ENCODE measurements at places on chromosomes 3 and 15.
A peak's percentile ranks its signal among the peaks of the same experiment; 100 is the strongest.

DNA sequence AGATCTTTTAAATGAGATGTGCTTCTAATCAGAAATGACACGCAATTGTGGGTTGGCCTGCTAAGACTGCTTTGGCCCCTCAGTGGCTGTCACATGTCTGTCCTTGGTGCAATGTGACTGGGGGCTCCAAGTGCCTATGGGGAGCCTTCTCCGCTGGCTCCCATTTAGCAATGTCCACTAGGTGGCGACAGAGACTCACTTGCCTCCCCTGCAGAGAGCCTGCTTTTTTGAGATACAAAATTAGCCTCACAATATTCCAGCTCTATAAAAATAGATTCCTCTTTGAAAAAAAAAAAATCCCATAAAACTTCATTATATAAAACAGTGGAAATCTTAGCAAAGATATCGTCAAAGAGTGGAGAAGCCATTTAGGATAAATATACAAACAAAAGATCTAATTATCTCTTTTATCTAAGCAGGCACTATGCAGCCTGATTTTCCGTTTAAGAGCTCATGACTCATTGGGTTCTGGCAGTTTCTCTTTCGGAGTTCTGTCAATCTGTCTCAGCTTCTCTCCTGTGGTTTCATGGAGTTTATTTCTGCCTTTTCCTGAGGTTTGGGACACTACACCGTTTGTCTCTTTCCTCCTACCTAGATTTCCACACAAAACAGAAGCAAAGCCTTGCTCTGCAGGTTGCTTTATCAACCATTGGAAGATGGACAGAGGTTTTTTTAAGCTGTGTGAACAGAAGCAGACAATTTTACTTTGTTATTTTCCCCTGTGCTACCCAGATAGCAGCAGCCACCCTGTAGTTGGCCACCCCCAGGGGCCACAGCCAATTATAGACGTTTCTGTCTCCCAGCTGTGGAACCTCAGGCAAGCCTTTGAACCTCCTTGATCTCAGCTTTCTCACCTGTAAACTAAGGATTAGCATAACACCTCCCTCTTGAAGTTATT is 68.4 kb upstream of the TNFAIP8L3 start:
- DNase-seq, result peak; percentile 60

DNA sequence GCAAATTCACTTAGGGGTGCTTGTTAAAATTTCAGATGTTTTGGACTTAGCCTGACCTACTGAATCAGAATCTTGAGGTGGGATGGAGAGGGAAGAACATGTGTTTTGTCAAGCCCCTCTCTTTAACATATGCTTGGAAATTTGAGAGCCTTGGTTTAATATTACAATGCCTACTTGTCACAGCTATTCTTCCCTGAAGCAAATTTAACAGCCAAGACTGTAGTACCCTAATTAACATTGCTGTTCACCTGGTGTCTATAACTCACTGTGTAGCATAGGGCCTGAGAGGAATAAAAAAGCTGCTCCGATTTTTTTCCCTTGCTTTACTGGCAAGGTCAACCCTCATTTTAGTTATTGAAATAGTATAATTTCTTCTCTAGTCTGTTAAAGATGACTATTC is 880.1 kb downstream of the CADM2 start:
- no peak for DNase-seq

GRCh38 chr3:14319654-14320182 is 82.7 kb upstream of the SLC6A6 start:
- DNase-seq, result no peak

DNA sequence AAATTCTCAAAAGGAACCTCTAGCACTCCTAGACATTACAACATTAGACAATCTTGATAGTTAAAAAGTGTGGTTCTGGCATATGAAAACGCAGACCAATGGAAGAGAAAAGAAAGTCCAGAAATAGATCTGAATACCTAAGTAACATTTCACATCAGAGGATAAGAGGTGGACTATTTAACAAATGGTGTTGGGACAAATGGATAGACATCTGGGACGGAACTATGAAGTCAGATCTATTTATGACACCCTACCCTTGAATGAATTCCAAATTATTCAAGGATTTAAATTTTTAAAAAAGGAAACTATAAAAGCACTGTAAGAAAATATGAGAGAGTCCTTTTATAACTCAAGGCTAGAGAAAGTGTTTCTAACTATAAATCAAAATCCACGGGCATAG is 111.3 kb downstream of the SCN11A start:
- no peak for DNase-seq

DNA sequence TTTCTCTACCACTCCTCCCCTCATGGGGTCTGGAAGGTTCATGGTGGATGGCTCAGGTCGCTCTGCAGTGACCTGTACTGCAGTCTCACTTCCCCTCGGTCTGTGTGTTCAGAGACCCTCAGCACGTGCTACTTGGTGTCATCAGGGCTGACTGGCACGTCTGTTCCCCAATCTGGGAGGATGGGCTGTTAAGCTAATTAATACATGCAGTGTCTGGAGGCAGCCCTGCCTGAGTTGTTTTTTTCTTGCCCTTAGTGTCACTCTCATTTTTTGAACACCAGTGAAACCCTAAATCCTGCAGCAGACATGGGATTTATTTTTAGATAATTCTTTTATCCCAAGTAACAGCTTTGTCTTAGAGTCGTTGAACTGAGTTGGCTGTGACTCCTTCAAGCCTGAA is 64.6 kb downstream of the ARNT2 start:
- DNase-seq, result no peak

DNA sequence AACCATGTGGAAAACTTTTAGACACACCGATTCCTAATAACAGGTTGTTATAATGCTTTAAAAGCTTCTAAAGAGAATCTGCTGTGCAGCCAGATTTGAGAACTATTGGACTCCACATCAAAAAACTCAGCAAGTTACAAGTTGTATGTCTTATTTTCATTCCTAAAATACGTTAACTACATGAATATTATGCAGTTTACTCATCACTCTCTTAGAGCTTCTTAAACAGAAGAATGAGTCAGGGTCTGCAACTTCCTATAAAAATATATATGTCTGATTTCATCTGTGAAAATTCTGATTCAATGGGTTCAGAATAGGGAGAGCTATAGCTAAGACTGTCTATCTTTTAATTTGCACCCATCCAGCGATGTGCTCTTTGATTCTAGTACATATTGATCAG is 244.2 kb upstream of the EPHA3 start:
- DNase-seq, result no peak

DNA sequence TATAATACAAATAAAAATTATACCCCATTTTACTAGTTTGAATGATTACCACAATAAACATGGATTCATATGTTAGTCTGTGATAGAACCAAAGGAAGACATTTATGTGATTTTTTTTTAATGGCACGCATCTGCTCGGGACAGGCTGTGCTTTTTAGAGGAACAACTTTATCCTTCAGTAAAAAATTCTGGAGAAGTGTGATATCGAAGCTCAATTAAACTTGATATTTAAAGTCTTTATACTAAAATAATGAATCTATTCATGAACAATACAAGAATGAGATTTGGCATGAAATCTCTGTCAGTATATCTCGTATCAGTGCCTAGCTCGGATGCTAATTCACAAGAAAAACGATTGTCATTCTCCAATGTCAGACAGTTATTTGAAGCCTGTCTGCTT is 230.8 kb upstream of the ZNF717 start:
- DNase-seq, result no peak

DNA sequence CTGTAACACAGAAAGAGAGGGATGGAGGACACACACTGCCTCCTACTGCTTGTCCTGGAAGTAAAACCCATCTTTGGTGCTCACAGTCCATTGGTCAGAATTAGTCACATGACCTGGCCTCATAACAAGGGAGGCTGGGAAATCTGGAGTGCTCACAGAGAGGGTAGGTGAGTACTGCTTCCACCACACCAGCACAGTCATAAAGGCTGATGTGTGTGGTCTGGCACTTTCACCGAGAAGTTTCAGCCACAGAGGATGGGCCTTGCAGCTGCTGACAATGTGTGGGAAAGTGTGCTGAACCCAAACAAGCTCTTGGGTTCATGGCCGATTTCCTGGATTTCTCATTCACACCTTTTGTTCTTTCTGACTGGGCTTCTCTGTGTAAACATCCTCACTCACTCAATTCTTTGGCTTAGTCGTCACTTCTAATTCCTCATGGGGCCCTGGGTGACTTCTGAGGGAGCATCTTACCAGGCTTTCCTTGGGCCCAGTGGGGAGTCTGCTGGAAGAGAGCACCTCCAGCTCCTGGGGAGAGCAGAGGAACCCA is 100.7 kb downstream of the ASB7 start:
- DNase-seq, result no peak

DNA sequence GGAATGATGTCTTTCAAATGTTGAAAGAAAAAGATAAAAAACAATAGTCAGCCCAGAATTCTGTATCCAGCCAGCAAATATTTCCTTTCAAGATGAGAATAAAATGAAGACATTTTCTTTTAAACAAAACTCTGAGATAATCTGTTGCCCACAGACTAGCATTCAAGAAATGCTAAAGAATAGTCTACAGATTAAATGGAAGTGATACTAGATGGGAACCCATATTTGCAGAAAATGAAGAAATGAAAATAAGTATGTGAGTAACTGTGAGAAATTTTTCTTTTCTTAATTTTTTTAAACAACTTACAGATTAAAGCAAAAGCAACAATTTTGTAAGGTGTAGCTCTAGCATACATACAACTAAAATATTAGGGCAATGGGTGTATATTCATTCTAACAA is 469.8 kb downstream of the IGSF11 start:
- no peak for DNase-seq

- DNase-seq, result no peak
Measured at GRCh38 chr3:18988614-18989229, 159.6 kb upstream of the KCNH8 start.

- no peak for DNase-seq
Measured at GRCh38 chr3:78274475-78275065, 1234.7 kb downstream of the ROBO2 start.

DNA sequence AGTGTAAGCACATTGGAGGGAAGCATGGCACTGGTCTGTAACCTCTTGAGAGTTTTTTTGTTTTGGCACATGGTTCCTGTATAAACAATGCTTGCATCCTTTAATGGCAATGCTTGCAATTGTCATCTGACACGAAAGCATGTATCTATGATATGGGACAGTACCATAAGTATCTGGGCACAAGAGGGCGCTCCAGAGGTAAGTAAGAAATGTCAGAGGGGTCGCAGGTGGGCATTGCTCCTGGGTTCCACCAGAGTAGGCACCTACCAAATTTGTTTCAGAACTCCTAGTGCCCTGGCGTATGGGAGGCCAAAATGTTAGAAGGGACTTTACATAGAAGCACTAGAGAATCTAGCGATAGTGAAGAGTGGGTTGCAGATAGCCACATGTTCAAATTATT is 58.7 kb upstream of the BCHE start:
- DNase-seq, result no peak

DNA sequence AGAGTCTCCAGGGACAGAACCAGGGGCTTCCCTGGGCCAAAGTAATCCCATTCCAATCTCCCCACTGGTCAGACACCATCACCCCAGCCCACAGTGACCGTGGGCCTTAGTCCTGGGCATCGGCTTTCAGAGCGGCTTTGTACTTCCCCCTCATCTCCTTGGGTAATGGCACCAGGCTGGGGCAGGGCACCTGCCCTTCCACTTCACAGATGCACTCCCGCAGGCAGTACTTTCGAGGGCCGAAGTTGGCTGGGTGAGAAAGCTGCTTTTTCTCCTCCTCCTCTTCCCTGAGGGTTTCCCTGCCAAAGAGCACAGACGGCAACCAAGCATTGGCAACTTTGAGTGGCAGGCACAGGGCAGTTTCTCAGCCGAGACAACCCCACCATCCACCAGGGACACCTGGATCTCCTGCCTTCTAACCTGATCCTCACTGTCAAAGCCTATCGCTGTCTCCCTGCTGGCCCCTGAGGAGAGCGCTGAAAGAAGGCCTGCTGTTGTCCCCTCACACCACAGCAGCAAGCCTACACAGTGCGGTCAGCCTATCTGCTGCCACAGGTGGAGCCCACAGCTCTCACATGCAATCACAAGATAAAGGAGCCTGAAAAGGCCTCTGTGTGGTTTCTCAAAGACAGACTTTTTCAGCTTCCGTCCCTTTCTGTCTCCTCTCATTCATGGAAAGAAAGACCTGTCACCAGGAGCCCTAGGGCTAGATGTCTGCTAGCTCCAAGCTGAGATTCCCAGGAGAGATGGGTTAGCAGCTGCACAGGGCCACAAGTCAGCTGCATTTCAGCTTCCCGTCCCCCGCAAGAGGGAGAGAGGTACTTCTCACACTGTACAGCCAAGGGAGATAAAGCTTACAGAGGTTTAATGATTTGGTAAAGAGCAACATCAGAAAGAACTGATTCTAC is 12.5 kb downstream of the MRPS25 start:
- no peak for DNase-seq

- DNase-seq, result no peak
Measured at GRCh38 chr3:18079739-18080138, 337.3 kb upstream of the TBC1D5 start.

DNA sequence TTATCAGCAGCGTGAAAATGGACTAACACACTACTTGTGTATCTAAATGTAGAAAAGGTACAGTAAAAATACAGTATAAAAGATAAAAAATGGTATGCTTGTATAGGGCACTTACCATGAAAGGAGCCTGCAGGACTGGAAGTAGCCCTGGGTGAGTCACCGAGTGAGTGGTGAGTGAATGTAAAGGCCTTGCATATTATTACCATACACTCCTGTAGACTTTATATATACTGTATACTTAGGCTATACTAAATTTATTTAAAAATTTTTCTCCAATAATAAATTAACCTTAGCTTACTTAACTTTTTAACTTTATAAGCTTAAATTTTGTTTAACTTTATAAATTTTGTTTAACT is 67.2 kb upstream of the TSPAN3 start:
- no peak for DNase-seq

DNA sequence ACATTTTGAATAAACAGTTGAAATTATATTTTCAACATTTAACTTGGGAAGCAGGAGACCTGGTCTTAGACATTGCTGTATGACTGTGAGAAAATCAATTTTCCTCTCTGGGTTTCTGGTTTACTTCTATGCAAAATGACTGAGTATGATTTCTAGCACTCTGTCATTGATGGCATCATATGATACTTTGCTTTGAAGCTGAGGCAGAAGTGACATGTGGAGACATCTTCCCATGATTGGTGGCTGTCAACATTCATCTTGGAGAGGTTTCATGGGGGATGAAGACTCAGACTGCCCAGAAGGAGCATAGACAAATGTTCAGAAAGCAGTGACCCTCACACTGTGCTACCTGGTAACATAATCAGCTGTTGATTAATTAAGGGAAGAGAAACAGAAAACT is 477.9 kb downstream of the PDCD6IP start:
- DNase-seq, result no peak

DNA sequence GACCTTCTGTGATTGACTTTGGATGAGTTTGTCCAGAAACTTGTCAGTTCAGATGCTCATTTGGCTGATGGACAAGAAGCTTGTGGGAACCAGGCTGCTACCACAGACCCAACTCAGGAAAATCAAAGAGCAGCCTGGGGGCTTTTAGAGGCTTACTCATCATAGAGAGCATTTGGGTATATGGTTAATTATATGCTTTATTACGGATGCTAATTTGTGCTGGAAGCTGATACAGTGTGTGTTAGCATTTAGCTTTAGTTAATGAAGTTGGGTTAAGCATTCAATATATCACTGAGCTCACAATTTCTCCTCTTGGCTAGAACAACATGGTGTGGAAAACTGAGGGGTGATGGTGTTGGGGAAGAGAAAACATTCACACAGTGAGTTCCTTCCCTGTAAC is 664.2 kb upstream of the CFAP20DC start:
- no peak for DNase-seq

GRCh38 chr3:7574435-7574834 is 713.5 kb downstream of the GRM7 start:
- DNase-seq, result no peak

GRCh38 chr3:32843510-32844321 is 25.9 kb downstream of the TRIM71 start:
- DNase-seq, result no peak

- DNase-seq, result no peak
Measured at GRCh38 chr3:190261740-190262139, 60.5 kb downstream of the CLDN1 start.

- no peak for DNase-seq
Measured at GRCh38 chr3:187685948-187686347, 15.8 kb upstream of the SST start.

Data from ovary (tissue), 10 donors.